NCI-H1092 treated with DMSO at 0.1 percent for 48 hours (cell line): ENCODE measurements at places on chromosomes 7 and 10.

DNA sequence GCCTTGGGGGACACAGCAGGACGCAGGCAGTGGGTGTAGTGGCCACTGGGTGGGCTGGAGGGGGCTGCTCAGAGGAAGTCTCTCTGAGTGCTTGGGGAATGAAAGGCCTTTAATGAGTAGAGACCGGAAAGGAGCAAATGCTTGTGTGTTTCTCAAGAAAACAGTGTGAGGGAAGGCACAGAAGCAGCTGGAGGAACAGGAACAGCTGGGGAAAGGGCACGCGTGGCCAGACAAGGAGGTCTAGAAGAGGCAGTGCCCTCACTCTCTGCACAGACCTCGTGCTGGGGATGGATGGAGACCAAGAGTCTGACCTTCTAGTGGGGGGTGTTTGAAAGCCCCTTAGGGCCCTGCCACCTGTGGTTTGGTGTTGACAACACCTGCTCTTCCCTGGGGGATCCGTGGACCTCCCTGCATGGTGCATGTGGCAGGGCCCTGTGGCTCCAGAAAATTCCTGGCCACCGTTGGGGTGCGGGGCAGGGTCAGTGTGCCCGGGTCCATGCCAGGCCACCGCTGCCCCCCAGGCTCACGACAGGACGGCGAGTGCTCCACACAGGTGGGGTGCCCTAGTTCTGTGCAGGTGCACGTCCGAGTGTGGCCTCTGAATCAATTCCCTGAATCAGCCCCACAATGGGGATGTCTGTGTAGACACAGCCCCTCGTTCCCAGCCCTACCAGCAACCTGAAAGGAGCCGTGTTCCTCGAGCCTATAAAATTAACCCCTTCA, 25.9 kb upstream of the FAM20C start:
- no peak for DNase-seq

DNA sequence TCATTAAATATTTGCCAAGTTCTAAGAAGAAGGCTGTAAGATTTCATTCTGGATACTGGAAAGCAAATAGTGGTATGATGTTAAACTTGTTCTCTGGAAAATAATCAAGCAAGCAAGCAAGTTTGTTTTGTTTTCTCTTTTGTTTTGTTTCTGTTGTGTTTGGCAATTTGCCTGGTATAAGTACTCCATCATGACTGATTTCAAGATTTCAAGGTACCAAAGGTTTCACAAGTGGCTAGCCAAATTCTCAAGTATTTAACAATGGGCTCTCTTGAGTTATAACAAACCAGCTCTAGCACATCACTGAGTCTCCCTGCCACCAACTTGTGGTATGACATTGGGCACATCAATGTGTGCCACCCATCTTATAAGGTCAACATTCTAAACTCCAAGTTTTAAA, 151.7 kb upstream of the IGFBP3 start:
- DNase-seq, result no peak

DNA sequence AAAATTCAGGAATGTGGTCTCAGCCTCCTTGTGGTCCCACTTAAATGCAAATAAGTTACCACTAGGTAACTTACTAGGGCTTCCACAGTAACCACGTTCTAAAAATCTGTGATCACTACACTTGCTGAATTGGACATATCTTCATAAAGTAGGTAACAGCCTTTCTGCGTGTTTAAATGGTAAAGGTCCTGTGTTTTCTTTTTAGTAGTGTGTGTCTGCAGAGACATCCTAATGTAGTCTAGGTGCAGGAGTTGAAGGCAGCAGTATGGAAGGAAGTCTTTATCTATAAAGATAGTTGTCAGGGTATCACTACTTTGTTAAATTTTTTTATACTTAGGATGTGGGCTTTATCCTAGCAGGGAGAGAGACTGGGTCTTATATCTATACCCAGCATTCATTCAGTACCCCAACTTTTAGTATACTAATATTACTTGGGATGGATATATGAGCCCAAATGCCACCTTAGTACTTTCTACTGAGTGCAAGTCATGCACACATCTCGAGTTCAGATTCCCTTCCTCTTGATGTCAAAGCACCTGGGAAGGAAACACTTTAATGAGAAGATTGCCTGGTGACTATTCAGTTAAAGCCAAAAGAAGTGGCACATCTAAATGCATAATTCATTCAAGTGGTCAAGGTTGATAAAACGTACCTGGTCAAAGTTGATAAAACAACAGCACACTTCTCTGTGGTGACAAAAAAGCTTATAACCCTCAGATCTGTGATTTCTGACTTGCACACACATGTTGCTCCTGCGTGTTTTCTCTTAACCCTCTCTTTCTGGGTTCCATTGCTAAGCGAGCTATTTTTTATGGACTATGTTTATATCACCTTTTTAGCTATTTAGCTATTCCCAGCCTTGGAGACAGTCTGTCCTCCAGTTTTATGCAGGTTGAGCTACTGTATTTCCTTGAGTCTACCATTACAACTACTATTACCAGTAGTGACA, 281.1 kb upstream of the DKK1 start:
- no peak for DNase-seq

DNA sequence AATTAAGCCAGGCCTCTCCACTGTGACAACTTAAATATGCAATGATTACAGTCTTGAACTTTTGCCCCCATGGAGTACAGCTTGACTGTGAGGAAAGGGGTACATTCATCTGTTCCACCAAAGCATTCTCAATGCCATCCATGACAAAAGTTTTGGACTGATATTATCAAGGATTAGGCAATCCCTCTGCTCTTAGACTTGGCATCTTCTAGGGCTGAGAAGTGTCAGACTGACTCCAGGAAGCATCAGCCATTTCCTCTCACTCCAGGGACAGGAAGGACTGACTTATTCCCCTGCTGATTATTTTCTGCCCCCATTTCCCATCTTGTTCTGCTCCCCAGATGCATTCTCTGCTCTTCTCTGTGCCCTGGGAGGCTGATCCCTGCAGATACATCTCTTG, 69.7 kb downstream of the ZNF365 start:
- DNase-seq, result no peak

DNA sequence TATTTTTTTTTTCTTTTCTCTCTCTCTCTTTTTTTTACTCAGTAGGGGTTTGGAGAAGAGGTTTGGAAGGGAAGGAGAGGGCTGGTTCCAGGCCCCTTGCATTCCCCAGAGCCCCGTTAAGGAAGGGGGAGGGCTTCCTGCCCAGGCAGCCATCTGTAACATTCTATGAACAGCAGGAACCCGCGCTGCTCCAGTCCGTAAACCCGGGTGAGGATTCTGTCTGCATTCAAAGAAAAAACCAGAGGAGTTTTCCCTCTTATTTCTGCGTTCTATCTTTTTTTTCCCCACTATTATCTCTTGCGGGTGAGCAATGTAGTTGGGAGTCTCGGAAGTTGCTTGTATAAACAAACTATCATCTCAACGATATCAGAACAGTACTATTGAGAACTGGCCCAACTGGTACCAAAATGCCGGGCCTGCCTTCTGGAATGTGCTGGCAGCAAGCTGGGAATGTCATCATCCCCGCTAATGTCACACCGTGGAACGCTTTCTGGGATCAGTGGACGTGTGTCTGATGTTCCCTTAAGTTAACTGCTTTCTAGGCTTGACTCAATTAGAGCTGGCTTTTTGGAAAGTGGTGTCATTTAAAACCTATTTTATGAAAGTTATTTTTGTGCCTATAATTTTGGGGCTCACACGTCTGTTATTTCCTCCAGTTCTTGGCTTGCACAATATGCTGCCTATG, 153.1 kb upstream of the MEOX2 start:
- no peak for DNase-seq

DNA sequence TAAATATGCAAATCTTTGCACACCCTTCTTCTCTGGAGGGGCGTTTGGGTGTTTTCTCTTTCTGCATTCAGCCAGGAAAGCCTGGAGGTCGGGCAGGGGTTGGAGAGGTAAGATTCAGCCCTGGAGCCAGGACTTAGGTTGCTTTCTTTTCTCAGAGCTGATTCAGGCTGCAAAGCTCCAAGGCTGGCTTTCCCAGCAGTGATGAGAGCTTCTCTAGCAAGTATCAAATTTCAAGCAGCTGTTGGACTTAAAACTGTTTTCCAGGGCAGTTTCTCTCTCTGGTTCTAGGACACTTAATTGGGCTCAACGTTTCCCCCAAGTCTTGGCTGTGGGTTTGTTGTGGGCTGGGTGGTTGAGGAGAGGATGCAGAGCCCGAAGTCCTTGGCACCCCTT, 608 bp downstream of the AKR1B10 start:
- DNase-seq, result no peak

DNA sequence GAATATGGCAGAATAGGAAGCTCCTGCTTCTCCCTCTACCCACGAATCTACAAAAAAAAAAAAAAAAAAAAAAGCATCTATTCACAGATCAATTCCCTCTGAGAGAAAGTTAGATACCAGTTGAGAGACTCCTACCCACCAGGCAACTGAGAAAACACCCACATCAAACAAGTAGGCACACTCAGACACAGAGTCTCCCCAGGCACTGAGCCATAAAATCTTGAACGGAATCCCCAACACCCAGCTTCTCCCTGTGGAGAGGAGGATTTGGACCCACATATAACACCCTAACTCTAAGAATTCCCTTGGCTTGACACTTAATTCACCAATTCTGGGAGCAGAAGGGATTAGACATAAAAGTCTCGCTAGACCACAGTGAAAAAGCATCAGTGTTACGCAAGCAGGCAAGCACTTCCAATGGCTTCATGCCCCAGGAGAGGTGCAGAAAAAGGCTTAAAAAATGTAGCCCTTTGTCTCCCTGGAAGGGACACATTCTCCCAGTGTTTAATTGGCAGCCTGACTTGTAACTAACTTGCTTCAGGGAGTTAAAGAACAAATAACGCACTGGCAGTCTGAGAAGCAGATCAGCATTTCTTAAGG, 192.2 kb downstream of the ELAPOR2 start:
- DNase-seq, result no peak

DNA sequence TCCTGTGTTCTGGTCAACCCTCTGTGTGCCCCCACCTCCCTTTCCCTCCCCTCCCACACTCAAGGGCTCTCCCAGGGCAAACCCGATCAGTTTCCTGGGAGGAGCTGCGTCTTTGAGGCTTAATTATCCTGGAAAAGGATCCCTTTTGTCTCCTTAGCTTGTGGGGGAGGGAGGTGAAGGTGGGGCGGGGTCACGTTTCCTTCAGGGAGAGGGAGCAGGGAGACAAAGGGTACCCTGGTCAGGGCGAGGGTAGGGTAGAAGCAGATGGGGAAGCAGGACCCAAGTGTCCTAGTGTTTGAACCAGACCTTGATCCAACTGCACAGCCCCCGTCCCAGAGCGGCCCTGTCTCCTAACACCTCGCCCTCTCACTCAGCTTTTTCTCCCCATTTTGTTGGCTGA, 90.1 kb downstream of the HIF1AN start:
- no peak for DNase-seq

DNA sequence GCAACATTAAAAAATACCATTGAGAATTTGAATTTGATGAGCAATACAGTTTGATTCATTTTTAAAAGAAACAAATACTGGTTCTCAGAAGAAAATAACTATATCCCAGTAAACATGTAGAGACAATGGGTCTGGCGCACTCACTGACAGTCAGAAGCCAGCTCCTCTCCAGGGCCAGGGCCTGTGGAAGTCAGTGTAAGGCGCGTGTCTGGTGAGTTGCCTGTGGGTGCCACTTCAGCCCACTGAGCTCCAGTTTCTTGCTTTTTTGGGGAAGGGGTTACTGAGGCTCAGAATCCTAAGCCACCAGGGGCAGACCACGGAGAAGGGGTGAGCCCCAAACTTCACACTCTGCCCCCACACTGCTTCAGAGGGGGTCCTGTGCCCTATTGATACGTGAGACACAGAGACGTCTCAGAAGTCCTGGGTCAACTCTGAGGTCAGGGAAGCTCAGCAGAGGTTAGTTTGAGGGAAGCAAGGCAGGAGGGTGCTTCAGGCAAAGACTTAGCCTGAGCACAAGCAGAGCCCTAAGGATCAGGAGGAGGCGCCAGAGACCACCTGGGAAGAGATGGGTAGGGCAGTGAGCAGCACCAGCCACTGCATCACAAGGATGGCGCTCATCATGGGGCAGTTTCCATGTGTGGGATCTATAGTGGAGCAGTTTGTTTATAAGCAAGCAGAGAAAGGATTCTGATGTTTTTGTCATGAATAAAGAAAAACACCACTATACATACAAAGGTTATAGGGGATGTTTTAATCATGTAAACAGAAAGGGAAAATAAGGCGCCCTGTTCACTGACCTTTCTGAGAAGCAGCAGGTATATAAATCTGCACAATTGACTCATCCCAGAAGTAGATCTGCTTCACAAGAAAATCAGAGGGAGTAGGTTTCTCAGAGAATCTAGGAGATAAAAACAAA, 95.7 kb downstream of the PKD1L1 start:
- DNase-seq, result no peak

- DNase-seq, result no peak
Measured at GRCh38 chr10:51020200-51020599, 54.1 kb upstream of the PRKG1 start.

- DNase-seq, result no peak
Measured at GRCh38 chr10:49010295-49010694, 70.7 kb upstream of the LRRC18 start.

GRCh38 chr7:13476881-13477444, 512.5 kb downstream of the ETV1 start:
- no peak for DNase-seq

- no peak for DNase-seq
Measured at GRCh38 chr10:111137007-111137406, 60.2 kb downstream of the ADRA2A start.

GRCh38 chr7:137962491-137962874, 39.4 kb downstream of the CREB3L2 start:
- DNase-seq, result no peak

DNA sequence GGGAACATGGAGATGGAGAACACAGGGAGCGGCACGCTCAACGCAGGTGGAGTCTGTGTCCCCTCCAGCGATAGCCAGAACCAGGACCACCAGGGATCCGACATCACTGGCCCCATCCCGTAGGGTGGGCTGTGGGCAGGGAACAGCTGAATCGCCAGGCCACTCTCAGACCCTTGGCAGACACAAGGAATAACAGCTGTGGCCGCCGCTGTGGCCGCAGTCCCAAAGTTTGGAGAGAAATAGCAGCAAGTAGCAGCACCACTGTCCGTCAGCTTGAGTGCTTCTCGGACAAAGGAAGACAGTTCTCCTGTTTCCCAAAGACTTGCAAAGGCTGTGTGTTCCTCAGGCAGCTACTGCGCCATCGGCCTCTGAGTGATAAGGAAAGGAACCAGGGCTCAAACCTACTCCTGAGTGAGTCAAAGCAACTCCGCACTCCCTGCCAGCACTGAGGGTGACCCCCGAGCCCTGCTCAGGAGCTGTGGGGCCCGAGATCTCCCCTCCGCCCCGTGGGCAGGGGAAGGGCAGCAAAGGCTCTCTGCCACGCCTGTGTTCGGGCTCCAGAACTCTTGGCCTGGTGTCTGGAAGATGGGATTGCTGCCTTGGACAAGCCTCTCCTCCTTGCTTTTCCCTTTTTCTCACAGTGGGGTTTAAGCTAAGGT, 82.3 kb upstream of the FAM20C start:
- no peak for DNase-seq

- DNase-seq, result no peak
Measured at GRCh38 chr7:33870120-33870519, 35.2 kb upstream of the BMPER start.

GRCh38 chr10:5499493-5500140, at the start of gene CALML5:
Gene CALML5, minus strand, starts transcription at chr10:5499570. Its CDS starts 132 bp downstream, at chr10:5499438.
- no peak for DNase-seq

- DNase-seq, result no peak
Measured at GRCh38 chr10:37619336-37619735, 238.1 kb downstream of the ZNF248 start.
